ENCODE measurements at places on chromosomes 16 and 17.

GRCh38 chr17:50181591-50182560 is 16.1 kb downstream of the SGCA start:
- no peak for DNase-seq

GRCh38 chr17:5485270-5486205 is at the start of gene DERL2:
Gene DERL2 (minus strand): TSS chr17:5486178. CDS start chr17:5486161, 17 bp downstream.
- peak; percentile 50 for DNase-seq

GRCh38 chr16:73124665-73125375 is 76.9 kb upstream of the ZFHX3 start:
- DNase-seq: no peak

- no peak for DNase-seq
Measured at GRCh38 chr17:77746896-77747554, 211.5 kb upstream of the TNRC6C start.

All from HT1080 (cell line).